ENCODE measurements at places on chromosomes 6 and 20.
A peak's percentile ranks its signal among the peaks of the same experiment; 100 is the strongest.

DNA sequence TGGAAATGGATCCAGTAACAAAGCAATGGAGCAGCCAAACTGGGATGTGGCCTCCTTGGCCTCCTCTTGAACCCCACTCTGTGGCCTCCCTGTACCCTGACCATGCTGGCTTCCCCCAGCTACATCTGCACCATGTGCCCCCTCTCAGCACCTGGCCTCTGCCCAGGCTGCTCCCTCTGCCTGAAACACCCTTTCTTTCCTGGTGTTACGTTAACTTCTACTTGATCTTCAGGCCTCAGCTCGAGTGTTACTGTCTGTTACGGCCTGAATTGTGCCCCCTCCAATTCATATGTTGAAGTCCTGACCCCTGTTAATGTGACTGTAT is 30.2 kb downstream of the NOL4L start:
- no peak for DNase-seq

- DNase-seq, result no peak
These were observed 56.4 kb downstream of the LYRM4 start for GRCh38 chr6:5204376-5204775.

GRCh38 chr6:48928937-48929336 is 534.1 kb downstream of the MMUT start:
- DNase-seq, result no peak

GRCh38 chr20:58084566-58084965 is 143.9 kb downstream of the ANKRD60 start:
- no peak for DNase-seq

- DNase-seq, result no peak
These were observed 70.1 kb upstream of the RPS6KA2 start for GRCh38 chr6:166697113-166697512.

GRCh38 chr6:157954150-157955117 is 27.2 kb upstream of the SYNJ2 start:
- DNase-seq, result no peak

DNA sequence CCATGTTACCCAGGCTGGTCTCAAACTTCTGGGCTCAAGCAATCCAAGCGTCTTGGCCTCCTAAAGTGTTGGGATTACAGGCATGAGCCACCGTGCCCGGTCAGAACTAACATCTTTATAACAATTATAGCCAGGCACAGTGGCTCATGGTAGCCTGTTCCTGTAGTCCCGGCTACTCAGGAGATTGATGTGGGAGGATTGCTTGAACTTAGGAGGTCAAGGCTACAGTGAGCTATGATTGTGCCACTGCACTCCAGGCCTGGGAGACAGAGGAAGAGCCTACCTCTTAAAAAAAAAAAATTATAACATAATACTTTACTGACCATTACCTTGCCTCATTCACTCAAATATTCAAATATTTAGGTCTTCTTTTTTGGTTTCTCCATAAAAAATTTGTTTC is 16.8 kb upstream of the MYMX start:
- no peak for DNase-seq

DNA sequence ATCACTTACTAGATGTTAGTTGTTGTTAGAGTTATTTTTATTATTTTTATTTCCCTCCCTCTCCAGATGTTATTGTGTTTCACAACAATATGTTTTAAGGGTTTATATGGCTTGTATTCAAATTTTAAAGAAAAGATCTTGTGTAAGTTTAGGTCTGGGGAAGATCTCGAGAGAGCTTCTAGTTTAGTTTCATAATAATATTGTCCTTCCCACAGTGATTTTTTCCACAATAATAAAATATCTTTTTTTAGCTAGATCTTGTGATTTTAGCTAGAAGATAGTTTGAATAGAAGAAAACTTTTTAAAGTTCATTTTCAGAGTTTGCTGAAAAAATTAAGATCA is 55.0 kb downstream of the ADGRG6 start:
- no peak for DNase-seq

DNA sequence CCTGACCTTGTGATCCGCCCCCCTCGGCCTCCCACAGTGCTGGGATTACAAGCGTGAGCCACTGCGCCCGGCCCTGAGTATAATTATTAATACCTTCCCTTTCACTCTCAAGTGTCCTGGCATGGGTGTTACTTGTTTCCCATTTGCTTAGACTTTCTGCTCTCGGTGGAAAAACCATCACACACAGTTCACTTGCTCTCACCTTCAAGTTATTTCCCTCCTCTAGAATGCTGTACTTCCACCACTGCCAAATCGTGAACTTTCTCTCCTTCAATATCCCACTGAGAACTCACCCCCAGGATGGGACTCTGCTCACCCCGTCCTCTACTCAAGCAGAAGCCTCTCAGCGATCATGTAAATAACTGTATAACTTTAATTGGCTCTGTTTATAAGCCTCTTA is 4.6 kb upstream of the HIVEP1 start:
- DNase-seq, result no peak

DNA sequence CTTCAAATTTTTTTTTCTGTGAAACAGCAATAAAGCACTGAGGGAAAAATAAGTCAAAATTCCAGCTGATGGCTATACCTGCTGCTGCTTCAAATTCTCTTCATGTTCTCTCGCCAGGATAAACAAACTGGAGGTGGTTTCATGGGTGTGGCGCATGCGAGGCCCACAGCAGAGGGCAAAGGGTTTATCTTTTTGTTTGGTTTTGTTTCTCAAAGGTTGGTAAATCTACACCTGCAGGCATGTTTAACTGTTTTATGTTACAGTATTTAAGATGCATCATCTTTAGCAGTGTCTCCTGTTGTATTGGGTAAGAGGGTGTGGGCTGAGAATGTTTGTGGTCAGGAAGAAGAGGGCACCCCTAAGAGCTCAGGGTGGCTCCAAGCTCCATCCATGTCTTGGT is 342.2 kb downstream of the CDH26 start:
- peak; percentile 15 for DNase-seq

GRCh38 chr6:122994256-122994655 is 1.8 kb upstream of the CLVS2 start:
- no peak for DNase-seq

Measured in NCI-H2029 (cell line).